ENCODE measurements at places on chromosomes 4 and X.

DNA sequence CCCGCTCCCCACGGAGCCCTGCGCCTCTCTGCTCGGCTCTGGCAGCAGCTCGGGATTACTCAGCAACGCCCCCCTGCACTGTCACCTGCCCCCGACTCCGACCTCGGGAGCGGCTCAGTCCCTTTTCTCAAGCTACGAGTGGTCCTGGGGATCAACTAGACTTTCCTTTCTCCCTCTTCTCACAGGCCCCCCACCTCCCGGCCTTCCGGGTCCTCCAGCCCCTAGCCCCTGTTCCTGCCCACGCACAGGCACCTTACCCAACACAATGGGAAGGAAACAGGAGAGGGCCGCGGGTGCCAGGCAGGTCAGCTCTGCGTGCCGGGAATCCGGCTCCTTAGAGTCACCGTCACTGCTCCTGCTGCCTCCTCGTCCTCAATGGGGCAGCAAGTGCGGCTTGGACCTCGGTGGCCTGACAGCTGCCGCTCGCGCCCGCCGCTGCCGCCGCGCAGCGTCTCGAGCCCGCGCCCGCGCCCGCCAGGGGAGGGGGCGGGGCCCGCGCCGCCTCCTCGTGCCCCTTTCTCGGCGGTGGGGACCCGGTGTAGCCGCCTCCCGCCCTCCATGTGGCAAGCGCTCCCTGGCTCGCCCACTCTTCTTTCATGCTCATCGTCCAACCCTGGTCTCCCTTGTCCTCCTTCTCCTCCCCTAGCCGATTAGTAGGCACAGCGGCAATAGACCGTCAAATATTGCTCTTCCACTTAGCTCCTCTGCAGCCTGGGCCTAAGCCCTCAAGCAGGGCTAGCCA is at the start of gene RAB9B:
RAB9B (minus strand) TSS at position 455 of the 742 bp plus-strand sequence. CDS start 6,473 bp downstream, outside the sequence.
- H3K4me3 ChIP-seq: peak within 1 kb of the TSS; percentile 56
- no peaks in the 10 kb centered on the region for H3K36me3 ChIP-seq
- no peaks in the 10 kb centered on the region for H3K4me1 ChIP-seq
- DNase-seq: peak; percentile 36

DNA sequence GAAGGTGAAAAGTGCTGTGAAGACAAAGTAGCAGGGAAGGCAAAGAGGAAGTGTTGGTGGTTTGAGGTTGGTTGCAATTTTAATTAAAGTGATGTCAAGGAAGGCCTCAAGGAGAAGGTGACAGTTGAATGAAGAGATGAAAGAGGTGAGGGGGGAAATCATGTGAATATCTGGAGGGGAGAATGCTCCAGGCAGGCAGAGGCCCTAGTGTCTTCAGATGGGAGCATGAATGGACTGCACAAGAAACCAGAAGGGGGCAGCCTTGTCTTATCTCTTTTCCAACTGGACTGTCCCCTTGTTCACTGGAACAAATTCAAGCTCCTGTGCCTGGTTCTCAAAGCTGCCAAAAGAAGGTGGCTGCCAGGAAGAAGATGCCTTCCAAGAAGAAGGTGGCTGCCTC is 68.4 kb downstream of the MAOB start:
- H3K4me1 ChIP-seq: no peaks in the 10 kb centered on the region
- no peak overlapping the region for H3K4me3 ChIP-seq
- H3K27me3 ChIP-seq: peaks cover 11% of the 10 kb centered on the region
- no peak overlapping the region for H3K27ac ChIP-seq
- no peaks in the 10 kb centered on the region for H3K36me3 ChIP-seq

DNA sequence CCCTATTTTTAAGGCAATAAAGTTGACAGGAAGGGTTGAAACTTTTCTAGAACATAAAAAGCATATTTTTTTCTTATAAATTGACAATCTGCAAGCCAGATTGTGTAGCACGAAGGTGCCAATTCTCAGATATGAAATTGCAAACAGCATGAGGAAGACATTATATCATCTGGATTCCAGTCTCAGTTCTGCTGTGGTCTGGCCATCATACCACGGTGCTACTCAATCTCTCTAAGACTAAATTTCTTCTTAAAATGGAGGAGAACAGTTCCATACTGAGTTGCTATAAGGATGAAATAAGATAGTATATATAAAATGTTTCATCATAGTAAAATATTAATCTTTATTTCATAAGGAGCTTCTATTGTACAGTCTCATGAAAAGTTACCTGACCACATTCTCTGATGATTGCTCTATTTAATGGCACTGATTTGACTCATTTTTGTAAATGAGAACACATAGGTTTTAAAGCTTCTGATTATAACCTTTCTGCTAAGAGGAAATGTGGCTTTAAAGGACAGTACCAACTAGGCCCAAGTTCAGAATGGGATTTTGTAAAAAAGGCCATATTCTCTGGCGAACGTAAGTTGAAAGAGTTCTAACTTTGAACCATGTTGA is 127.9 kb downstream of the SHROOM3 start:
- no peaks in the 10 kb centered on the region for H3K36me3 ChIP-seq
- H3K27ac ChIP-seq: peak overlapping the region; percentile 85
- no peaks in the 10 kb centered on the region for H3K27me3 ChIP-seq
- DNase-seq: peak; percentile 52

GRCh38 chrX:133956570-133957340 is 28.6 kb downstream of the GPC3 start:
- H3K36me3 ChIP-seq: peaks cover 3% of the 10 kb centered on the region
- no peak for DNase-seq
- H3K4me3 ChIP-seq: no peak overlapping the region
- H3K27ac ChIP-seq: no peak overlapping the region

- no peaks in the 10 kb centered on the region for H3K4me1 ChIP-seq
- DNase-seq: peak; percentile 9
- H3K27me3 ChIP-seq: no peaks in the 10 kb centered on the region
- no peaks in the 10 kb centered on the region for H3K36me3 ChIP-seq
- H3K27ac ChIP-seq: no peak overlapping the region
Measured at GRCh38 chr4:134754301-134755019, 552.9 kb upstream of the PABPC4L start.

GRCh38 chr4:47852136-47852535 is 14.3 kb upstream of the CORIN start:
- H3K27me3 ChIP-seq: no peaks in the 10 kb centered on the region
- no peak overlapping the region for H3K4me3 ChIP-seq
- no peak overlapping the region for H3K27ac ChIP-seq

GRCh38 chrX:23365541-23365940 is 30.9 kb downstream of the PTCHD1 start:
- DNase-seq: peak; percentile 36
- H3K4me3 ChIP-seq: no peak overlapping the region
- H3K27me3 ChIP-seq: peaks cover 10% of the 10 kb centered on the region
- H3K27ac ChIP-seq: no peak overlapping the region

- peak overlapping the region; percentile 96 for H3K27ac ChIP-seq
- no peaks in the 10 kb centered on the region for H3K36me3 ChIP-seq
- peak; percentile 90 for DNase-seq
- peaks cover 19% of the 10 kb centered on the region for H3K4me1 ChIP-seq
Measured at GRCh38 chr4:30719454-30720020, 632 bp upstream of the PCDH7 start.

GRCh38 chrX:103276581-103277002 is at the start of gene TCEAL5:
TSS of gene TCEAL5 (minus strand) at chrX:103276750. CDS start at chrX:103274563, 2,187 bp downstream.
- H3K4me1 ChIP-seq: no peaks in the 10 kb centered on the region
- peak within 1 kb of the TSS; percentile 44 for H3K4me3 ChIP-seq

DNA sequence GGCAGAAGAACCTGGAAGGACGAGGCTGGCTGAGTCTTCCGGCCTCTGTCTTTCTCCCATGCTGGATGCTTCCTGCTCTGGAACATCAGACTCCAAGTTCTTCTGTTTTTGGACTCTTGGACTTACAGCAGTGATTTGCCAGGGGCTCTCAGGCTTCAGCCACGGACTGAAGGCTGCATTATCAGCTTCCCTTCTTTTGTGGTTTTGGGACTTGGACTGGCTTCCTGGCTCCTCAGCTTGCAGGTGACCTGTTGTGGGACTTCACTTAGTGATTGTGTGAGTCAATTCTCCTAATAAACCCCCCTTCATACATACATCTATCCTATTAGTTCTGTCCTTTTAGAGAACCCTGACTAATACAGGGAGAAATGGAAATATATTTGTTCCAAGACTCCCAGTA is 265.8 kb downstream of the PCDH18 start:
- no peak overlapping the region for H3K4me3 ChIP-seq
- no peaks in the 10 kb centered on the region for H3K4me1 ChIP-seq
- no peaks in the 10 kb centered on the region for H3K36me3 ChIP-seq
- DNase-seq: no peak

GRCh38 chr4:88866862-88867550 is 169.4 kb upstream of the NAP1L5 start:
- H3K27me3 ChIP-seq: no peaks in the 10 kb centered on the region
- no peak overlapping the region for H3K27ac ChIP-seq
- no peak overlapping the region for H3K4me3 ChIP-seq
- no peaks in the 10 kb centered on the region for H3K36me3 ChIP-seq

- no peaks in the 10 kb centered on the region for H3K4me1 ChIP-seq
- H3K4me3 ChIP-seq: no peak overlapping the region
- DNase-seq: no peak
- no peak overlapping the region for H3K27ac ChIP-seq
Measured at GRCh38 chr4:105455998-105456397, 17.9 kb downstream of the PPA2 start.

GRCh38 chr4:183808097-183808456 is 97.0 kb upstream of the STOX2 start:
- H3K27ac ChIP-seq: peak overlapping the region; percentile 40
- H3K4me3 ChIP-seq: no peak overlapping the region
- no peaks in the 10 kb centered on the region for H3K4me1 ChIP-seq
- no peaks in the 10 kb centered on the region for H3K27me3 ChIP-seq

- peak; percentile 57 for DNase-seq
- no peaks in the 10 kb centered on the region for H3K4me1 ChIP-seq
Measured at GRCh38 chrX:56733459-56734046, 4.5 kb downstream of the NBDY start.

DNA sequence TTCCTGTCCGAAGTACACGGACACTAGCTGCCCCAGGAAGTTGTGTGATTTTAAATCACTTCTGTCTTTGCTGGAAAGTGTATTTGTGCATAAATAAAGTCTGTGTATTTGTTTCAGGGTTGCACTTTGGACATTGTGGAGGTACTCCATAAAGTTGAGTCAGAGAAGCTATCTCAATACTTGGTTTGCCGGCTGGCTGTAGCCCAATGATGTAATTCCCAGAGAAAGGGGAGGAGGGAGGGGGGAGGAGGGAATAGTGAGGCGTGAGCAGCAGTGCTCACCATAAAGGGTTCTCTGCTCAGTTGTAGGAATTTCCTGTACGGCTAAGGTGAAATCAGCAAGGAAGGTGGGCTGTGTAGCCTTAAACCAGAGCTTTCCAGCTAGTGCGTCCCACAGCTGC is 7.5 kb downstream of the APEX2 start:
- H3K4me3 ChIP-seq: no peak overlapping the region
- peaks cover 33% of the 10 kb centered on the region for H3K36me3 ChIP-seq
- H3K27ac ChIP-seq: no peak overlapping the region

DNA sequence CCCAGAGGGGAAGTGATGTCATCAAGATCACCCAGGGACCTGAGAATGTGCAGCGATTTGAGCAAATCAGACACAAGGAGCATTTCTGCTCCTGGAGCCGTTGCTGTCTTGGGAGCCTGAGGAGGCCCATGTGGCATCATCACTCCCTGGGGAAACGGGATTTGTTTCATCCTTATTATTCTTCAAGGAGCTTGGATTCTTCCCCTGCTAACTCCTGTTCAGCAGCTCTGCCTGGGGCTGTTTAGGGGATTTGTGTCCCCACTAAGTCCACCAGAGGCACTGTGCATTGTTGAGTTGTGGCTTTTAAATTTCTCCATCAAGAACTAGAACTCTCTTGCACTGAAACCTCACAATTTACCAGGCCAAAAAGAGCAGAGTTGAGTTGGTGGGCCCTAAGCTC is 104.2 kb upstream of the MSX1 start:
- H3K4me3 ChIP-seq: no peak overlapping the region
- no peaks in the 10 kb centered on the region for H3K36me3 ChIP-seq
- H3K27me3 ChIP-seq: peaks cover 59% of the 10 kb centered on the region
- no peak overlapping the region for H3K27ac ChIP-seq
- H3K4me1 ChIP-seq: peaks cover 9% of the 10 kb centered on the region
